Stimulated activated CD8-positive, alpha-beta memory T cell treated with anti-CD3 and anti-CD28 coated beads, Interleukin-2, amount 100 ng/mL, for 1 hour (primary cell): ENCODE measurements at places on chromosomes 6 and 20.

DNA sequence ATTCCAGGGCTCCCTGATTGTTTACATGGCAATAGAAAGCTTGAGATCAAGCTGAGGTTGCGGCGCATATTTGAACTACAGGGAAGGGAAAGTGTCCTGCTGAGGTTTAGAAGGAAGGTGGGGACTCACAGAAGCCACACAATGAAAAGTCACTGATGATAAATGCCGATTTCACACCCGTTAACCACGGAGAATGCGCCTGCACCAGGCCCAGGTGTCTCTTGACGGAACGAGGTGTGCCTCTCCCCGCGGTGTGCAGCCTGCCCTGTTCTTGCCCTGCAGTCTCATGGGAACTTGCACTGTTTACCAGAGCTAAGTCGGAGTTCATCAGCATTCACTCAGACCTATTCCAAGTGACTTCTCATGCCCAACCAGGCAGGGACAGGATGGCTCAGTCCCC is 90.3 kb downstream of the LY86 start:
- DNase-seq: no peak

- DNase-seq: no peak
These were observed 1286.0 kb upstream of the GJE1 start for GRCh38 chr6:140846503-140847261.

DNA sequence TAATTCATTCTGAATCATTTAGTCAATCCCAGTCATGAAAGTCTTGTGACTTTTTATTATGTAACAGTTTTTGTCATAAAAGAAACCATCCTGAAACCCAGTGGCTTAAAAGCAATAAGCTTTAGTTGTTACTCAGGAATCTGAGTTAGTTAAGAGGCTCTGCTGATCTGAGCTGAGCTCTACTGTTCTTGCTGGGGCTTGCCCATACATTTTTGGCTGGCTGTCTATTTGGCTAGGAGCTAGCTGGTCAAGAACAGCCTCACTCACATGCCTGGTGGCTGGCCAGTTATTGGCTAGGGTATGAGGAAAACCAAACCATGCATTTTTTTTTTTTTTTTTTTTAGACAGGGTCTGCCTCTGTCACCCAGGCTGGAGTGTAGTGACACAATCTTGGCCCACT is 10.6 kb downstream of the TCF21 start:
- DNase-seq: no peak

DNA sequence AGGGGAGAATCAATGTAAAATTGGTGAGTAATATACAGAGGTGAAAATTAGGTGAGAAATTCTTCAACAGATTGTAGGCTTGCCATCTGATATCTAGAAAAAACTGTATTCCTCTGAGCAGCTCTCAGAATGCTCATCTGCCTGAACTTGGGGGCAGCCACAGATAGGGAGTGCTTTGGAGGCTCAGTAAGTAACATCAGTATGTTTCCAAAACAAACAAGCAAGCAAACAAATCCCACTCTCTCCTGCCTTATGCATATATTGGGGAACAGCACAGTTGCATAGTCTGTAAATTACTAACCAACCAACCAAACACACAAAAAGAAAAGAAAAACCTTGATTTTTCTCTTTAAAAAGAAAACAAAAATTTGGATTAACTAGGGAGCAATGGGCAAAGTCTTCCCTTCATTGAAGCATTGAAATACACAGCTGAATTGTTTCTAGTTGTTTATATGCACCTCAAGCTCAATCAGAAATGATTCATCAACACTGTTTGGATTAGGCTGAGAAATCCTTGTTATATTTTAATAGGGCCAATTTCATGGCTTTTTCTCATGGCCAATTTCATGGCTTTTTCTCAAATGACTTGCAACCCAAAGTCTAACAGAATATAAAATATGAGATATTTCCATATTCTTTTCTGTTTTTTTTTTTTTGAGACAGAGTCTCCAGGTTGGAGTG is 50.1 kb upstream of the DEK start:
- DNase-seq: no peak

DNA sequence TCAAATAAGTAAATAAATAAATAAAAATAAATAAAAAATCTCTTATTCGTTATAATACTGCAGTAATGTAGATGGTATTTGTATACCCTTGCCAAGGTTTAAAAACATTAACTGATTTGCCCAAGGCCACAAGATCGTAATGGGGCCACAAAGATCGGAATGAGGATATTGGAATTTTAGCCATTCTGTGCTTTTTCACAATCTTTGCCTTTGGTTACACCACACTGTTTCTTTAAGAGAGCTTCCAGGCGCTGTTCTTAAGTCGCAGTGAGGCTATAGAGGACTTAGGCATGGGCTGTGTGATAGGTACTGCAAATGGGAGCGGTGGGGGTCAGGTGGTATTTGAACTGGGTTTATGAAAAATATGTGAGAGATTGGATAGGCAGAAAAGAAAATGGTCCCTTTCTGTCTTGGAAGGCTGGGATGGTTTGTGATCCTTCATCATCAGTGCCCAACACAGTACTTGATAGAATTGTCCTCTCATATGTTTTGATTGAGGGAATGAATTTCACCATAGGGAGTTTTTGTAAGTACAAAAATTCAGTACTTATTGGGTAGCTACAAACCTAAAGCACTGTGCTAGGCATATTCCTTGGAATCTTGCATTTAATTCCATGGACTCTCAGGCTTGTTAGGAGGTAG is 1.4 kb downstream of the NUS1 start:
- DNase-seq: no peak

GRCh38 chr20:64146936-64147477 is 17.2 kb upstream of the MYT1 start:
- no peak for DNase-seq

DNA sequence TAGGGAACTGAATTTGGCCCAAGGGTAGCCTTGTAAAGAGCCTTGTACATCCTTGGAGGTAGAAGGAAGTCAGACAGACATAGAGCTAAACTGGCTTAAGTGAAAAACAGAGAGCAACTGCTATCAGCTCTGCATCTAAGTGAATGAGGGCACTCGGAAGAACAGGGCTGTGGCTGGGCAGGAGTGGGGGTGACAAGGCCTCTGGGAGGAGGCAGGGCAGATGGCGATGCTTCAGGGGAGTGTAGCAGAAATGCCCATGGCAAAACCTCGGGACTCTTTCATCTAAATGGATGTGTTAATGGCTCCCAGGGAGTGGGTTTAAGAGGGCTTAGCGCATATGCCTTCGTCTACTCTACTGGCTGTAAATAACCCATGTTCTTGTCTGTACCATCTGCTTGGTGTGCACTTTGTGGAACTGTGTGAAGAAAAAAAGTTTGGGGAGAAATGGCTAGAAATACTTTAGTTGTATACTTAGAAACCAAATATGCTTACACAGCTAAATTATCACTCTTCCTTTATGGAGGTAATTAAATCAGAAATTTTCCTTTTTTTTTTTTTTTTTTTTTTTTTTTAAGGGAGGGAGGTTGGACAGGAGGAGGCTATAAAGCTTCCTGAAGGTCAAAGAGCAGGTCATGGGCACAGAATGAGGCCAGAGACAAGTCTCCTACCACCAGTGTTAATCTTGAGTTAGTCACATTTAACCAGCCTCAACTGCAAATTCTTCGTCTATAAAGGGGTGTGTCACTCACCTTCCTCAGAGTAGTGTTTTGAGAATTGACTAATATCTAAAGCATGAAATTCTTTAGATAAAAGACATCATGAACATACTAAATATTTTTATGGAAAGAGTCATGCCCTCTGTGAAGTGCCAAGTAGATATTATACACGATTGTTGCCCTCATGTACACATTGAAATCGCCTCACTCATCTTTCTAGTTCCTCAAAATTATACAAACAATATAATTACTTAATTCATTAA is 60.9 kb downstream of the FYN start:
- DNase-seq: no peak

DNA sequence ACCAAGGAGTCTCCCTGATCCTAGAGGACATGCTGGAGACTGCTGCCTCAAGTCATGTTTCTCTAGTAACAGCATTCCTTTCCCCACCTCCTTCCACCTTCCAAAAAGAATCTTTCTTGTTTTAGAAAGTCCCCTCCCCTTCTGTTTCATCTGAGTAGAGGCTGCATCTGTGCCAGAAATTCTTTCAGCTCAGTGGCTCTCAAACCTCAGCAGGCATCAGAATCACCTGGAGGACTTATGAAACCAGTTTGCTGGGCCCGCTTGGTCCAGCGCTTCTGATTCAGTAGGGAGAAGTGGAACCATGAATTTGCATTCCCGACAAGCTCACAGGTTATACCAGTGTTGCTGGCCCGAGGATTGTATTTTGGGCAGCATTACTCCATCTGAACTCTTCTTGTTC is 55.1 kb downstream of the TMEM200A start:
- DNase-seq: no peak

DNA sequence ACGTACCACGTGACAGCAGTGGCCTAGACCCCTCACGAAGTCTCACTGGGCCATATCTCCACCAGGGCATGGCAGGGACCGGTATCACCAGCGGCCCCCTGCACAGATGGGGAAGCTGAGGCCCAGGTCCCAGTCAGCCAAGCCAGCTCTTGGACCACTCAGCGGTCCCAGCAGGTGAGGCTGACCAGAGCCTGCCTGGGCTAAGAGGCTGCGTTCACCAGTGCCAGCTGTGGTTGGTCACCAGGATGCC is 2.6 kb upstream of the MRGBP start:
- no peak for DNase-seq

DNA sequence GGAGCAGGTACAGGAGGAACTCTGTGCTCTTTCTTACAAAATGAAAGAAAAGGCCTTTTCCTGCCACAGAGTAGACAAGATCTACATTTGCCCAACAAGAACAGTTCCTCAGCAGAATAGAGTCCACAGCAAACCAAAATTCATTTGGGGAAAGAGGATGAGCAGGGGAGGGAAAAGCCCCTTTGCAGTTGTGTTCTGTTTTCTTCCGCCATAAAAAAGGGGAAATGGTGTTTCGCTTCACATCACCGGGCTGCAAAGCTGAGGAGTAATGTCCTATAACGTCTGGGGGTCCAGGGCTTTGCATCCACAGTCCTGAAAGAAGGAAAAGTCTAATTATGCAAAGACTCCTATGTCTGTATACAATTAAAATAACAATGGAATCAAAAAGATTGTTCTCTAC is at the start of gene GPR31:
GPR31 (minus strand) TSS at position 118 of the 400 bp plus-strand sequence. CDS start 149 bp downstream, outside the sequence.
- no peak for DNase-seq

DNA sequence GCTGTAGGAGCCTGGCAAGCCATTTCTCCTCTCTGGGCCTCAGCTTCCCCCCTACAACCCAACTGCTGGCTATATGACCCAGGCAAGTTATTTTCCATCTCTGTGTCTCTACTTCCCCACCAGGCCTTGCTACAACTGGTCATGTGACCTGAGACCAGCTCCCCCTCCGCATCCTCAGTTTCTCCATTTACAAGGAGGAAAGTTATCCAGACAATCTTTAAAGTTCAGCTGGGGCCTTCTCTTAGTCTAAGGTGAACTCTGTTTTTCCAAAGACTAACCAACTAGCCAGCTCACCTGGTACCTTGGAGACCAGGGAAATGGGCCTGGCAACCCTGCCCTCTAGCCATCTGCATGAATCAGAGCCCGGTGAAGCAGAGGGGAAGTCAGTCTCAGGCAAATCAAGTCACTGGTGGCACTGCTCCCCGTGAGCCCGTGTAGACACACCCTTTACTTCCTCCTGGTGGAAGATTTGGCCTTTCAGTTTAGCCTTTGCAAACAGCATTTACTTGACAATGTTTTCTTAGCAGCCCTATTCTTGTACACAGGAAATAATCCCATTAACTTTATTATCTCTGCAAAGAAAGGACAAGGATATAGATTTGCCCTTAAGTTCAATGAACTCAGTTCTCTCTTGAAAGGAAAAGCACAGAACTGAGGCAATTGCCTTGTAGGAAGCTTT is 157.7 kb downstream of the VEGFA start:
- no peak for DNase-seq

- DNase-seq: no peak
These were observed 28.7 kb upstream of the NT5E start for GRCh38 chr6:85421181-85421580.

DNA sequence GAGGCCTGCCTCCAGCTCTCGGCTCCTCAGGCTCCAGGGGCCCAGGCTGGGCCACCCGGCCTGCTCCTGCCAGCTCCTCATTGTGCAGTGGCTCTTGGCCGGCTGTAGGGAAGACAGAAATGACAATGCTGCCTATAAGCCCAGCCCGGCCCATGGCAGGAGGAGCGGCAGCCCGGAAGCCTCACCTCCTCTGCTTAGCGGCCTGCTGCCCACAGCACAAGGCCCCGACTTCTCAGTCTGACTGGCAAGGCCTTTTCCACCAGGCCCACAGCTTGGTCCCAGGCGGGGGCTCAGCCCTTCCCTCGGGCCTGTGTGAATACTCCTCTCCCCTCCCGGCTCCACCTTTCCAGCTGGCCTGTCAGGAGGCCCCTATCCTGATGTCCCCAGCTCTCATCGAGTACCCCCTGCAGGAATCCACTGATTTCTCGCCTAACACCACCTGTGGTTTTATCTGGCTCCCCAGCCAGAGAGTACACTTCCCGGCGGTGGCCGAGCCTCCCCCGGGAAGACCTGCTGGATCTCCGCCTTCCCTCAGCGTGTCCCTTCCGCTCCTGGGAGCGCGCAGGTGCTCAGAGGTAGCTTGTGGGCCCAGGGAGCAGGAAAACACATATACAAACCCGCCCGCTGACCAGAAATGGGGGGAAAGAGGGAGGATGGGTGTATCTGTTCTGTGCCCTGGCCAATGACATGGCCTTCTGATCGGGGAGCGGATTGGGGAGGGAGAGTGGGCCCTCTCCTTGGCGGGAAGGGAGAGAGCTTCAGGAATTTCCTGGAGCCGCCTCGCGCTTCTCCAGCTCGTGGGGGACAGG is 963 bp downstream of the DDRGK1 start:
- DNase-seq: no peak

GRCh38 chr20:62980970-62981369 is 25.8 kb downstream of the BHLHE23 start:
- peak; percentile 25 for DNase-seq

DNA sequence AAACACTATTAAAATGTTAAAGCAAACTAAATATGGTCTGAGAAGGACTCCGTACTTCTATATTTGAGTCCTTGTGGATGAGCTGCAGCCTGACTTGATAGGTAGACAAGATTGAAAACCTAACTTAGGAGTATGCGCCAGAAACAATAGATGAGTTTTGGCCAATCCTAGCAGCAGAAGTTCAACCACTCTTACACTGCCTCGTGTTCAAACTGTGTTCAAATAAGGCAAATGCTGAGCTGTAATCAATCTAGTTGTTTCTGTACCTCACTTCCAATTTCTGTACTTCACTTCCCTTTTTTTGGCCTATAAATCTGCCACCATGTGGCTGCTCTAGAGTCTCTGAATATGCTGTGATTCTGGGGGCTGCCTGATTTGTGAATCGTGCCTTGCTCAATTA is 13.2 kb upstream of the SERINC1 start:
- DNase-seq: no peak

GRCh38 chr6:8785223-8785622 is 349.9 kb upstream of the SLC35B3 start:
- no peak for DNase-seq

DNA sequence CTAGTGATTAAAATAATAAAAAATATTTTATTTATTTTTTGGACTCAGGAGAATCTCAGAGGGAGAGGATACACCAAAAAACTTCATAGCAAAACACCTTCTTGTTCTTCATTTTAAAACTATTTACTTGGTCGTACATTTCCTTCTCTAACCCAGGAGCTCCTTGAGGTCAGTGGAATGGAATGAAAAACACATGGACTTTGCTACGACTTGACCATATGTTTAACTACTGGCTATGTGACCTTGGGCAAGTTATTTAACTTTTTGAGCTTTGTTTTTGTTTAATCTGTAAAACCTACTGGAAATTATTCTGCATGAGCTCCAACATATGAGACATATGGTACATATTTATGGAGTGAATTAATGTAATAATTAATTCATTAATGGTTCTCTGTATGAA is 1005.5 kb upstream of the CITED2 start:
- DNase-seq: no peak
